Posterior vena cava (tissue), 2 donors: ENCODE measurements at places on chromosomes 13 and 19. TPM values are rescaled to one million over a fixed set of nuclear protein-coding genes. Genes with fewer than 3 reads are reported as not detected.

Gene PTH2
- total RNA-seq = not detected

Gene RHPN2
- 1.5 TPM for total RNA-seq

Gene ATP7B
- total RNA-seq = 5.7 TPM

Gene MEIS3
- 26.0 TPM for total RNA-seq

Gene NCAN
- not detected for total RNA-seq

Gene ENOX1
- 5.3 TPM for total RNA-seq

Gene ZNF296
- total RNA-seq = 0.48 TPM

Gene PNMA8B
- 3.8 TPM for total RNA-seq

Gene CD22
- total RNA-seq = 5.6 TPM

Gene MATK
- total RNA-seq = 1.1 TPM

Gene SHISA7
- total RNA-seq = not detected

Gene AMH
- 0.46 TPM for total RNA-seq

Gene ACP7
- total RNA-seq = not detected

Gene CHMP2A
- total RNA-seq = 96.9 TPM

Gene HPN
- 1.7 TPM for total RNA-seq

Gene KBTBD7
- total RNA-seq = 4.6 TPM

Gene ZNF90
- 2.5 TPM for total RNA-seq

Gene CBY2
- total RNA-seq = not detected

Gene TRIM13
- total RNA-seq = 18.0 TPM

- no peak for DNase-seq
Observed at GRCh38 chr19:42521346-42522030, 6.8 kb downstream of the CEACAM1 start.

GRCh38 chr19:35757231-35757748 is 461 bp upstream of the HSPB6 start:
- peak; percentile 98 for DNase-seq

DNA sequence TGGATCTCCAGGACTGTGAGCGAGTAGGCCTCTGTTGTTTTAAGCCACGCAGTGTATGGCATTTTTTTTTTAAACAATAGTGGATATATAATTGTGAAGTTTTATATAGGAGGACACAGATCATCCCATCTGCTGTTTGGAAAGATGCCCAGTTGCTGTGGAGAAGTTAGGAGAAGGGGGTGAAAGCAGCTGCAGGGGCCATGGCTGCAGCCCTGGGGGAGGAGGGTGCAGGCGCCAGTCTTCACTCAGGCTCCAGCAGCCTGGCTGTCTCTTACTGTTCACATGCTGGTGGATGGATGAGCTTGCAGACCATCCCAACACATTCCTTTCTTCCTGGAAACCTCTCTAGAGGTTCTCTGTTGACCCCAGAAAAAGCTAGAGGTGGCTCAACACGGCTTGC is 242.3 kb downstream of the TEX29 start:
- DNase-seq = peak; percentile 38

DNA sequence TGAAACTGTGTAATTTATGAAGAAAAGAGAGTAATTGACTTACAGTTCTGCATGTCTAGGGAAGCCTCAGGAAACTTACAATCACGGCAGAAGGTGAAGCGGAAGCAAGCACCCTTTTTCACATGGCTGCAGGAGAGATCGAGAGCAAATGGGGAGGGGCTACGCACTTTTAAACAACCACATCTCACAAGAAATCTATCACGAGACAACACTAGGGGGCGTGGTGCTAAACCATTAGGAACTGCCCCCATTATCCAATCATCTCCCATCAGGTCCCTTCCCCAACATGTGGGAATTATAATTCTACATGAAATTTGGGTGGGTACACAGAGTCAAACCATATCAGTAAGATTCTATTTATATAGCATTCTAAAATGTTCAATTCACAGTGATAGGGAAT is 114.8 kb upstream of the TRPC4 start:
- DNase-seq = no peak

DNA sequence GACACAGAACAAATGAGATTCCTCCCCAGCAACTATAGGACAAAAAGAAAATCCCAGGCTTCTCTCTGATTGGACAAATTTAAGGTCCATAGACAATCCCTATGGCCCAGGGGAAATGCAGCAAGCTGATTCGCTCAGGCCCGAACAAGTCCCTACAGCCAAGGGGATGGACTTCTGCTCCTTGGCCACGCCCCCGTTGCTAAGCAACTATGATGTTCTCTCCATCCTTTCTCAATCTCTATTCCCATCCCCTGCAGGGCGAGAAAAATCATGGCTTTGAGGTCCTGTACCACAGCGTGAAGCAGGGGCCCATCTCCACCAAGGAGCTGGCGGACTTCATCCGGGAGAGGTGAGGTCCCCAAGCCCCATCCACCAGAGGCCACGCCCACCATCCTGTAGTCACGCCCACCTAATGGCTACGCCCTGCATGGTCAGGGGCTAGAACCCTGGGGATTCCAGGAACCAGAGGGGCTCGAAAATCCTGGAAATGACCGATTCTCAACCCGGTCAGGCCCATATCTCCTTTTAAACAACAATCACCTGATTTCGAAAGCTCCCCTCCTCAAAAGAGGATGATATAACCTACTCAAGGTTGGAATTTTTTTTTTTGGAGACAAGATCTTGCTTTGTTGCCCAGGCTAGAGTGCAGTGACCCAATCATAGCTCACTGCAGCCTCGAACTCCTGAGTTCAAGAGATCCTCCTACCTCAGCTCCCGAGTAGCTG is 11.4 kb downstream of the FCHO1 start:
- DNase-seq = no peak

DNA sequence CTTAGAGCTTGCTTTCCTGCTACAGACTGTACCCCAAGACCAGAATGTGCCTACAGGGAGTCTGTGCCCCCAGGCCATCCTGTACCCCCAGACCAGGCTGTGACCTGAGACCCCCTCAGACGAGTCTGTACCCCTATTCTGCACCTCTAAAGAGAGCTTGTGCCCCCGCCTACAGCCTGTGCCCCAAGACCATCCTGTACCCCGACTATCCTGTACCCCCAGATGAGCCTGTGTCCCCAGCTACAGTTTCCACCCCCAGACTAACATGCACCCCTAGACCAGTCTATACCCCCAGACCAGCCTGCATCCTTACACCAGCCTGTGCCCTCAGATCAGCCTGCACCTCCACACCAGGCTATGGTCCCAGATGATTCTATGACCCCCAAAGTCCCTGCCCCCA is 2.0 kb downstream of the CACNG6 start:
- DNase-seq = no peak

DNA sequence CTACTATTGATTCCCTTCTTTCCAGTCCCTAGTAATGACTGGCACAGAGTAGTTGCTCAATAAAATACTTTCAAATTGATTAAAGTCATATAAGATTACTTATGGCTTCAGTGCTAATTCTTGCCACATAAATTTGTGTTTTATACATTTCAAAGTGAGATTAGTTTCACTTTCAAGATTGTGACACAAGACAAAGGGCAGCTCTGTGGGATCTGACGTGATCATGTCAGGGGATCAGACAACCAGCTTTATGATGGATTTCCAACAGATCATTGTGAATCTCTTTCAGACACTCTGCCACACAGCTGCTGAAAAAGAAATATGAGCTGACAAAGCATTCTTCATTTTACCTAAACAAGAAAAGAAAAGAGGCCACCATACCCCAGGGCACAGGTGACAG is 73.4 kb upstream of the POMP start:
- no peak for DNase-seq

DNA sequence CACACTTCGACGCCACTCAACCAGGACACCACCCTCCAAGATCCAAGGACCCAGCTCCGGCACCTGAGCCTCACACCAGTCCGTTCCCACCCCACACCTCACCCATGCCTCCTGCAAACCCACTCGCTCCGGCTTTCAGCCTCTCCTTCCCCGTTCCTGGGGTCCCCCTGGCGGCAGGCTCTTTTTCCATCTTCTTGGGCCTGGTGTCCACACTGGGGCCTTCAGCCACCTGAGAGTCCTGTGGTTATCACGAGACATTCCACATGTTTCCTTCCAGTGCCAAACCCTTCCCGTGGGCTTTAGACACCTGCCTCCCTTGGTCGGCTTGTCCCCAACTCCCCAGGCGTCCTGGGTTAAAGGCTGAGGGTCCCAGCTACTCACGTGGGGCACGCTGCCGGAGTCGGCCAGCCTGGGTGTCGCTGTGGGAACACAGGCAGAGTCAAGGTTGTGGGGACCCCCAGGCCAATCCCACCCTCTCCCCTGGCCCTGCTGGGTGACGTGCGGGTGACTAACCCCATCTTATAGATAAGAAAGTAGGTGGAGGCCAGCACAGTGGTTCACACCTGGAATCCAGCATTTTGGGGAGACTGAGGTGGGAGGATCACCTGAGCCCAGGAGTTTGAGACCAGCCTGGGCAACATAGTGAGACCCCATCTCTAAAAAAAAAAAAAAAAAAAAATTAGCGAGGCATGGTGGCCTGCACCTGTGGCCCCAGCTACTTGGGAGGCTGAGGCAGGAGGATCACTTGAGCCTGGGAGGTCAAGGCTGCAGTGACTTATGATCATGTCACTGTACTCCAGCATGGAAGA is 1.9 kb downstream of the JSRP1 start:
- no peak for DNase-seq

DNA sequence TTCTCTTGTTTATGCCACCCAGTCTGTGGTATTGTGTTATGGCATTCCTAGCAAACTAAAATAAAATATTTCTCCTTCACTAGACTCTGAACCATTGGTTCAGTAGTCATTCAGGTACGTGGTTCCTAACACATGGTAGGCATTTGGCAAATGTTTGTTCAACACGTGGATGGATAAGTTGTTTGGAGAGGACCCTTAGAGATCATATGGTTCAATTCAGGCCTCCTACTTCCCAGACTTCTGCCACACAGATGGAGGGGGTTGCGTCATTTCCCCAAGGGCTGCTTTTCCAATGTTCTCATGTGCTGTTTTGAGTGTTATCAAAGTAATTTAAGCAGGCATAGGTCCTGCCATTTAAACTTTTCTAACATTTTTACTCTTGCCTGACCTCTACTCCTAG is 6.7 kb downstream of the CXCL17 start:
- no peak for DNase-seq

DNA sequence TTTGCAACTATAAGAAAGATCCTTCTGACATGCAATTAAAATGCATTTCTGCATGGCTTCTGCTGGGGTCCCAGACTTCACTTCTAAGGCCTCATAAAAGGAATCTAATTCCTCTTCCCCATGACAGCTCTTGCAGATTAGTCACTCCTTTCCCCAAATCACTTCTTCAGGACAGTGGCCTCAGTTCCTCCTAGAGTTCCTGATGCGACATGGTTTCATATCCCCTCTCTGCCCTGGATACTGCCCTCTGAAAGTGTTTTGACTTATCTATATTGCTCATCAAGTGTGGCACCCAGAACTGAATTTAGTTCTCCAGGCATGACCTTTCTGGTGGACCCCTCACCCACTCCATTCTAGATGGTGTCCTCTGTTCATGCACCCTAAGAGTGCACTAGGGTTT is 238.1 kb downstream of the FOXO1 start:
- no peak for DNase-seq

DNA sequence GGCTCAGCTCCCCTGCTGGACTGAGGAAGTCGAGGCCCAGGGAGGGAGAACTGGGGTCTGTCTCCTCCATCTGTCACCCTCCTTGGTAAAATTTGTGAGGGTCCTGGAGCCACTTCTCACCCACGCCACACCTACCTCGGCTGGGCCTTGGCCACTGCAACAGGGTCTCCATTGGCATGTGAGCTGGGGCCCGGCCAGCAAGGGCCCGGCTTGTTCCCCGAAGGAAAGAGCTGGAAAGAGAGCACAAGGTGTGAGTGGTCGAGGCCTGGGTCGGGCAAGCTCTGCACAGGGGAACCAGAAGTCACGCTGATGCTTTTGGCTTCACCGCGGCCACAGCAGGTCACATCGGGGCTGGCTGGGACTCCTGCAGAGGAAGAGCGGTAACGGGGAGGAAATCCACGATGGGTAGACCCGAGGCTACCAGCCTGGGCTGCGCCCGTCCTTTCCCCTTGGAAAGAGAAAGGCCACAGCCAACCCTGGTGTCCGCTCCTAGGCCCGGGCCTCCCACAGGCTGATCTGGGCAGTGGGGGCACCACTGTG is 9.0 kb downstream of the NANOS3 start:
- DNase-seq = no peak

DNA sequence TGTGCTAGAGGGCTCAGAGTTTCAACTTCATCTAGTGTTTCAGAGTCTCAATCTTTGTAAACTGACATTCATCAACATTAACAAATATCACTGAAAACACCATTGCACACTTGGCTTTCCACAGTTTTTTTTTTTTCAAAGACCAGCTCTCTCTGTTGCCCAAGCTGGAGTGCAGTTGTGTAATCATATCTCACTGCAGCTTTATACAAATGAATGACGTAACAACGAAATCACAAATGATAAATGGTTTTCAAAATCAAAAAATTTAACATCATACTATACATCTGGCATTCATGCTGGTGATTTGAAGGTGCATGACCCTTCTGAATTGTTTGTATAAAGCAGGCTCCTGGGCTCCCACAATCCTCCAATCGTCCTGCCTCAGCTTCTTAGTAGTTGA is 248.0 kb upstream of the TMTC4 start:
- DNase-seq = no peak

DNA sequence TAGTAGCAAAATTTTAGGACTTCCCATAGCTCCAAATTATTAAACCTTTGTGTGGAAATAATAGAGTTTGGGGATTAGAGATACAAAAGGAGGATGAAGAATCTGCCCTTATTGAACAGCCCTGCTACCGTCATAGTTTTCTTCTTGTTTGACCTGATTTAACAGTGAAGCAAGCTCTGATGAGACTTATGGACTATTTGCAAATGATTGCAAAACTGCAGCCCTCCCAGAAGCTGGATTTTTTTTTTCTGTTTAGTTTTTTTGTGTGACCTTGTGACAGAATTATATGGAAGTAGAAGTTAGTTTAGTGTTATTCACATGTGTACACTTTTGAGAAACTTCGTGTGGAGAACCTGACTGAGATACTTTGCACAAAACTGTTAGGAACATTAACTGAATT is 267.8 kb downstream of the KCNRG start:
- no peak for DNase-seq

DNA sequence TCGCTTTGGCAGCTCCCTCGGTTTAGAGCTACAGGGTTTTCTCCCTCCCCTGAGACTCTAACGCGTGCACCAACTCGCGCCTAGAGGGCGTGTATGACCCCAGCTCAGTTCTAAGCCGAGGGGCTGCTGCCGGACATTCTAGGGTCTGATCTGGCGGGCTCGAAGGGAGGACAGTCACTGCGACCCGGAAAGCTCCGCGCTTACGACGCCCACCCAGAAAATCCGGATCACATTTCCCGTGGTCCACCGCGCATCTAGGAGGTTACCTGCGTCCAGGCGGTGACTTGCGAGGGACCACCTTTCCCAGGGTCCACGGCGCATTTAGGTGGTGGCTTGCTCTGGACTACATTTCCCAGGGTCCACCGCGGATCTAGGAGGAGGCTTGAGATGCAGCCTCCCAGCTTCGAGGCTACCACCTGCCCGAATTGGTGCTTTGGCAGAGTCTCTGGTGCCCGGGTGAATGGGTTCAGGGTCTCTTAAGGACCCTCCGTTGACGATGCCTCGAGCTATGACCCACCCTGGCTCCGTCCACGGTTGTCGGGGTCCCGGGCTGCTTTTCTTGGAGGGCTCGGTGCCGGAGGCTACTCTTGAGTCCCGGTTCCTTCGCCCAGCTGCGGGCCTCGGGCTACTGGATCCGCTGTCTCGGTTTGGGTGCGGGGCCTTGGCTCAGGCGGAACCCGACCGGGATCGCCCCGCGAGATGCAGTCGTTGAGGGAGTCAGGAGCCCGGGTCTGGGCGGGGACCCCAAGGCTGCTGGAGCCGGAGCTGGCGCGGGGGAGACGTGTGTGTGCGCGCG is 30.5 kb downstream of the ZNF146 start:
- DNase-seq = no peak

- DNase-seq = no peak
Observed at GRCh38 chr13:99724633-99725517, 223.6 kb downstream of the TM9SF2 start.
